Stimulated activated CD4-positive, alpha-beta T cell treated with anti-CD3 and anti-CD28 coated beads, Interleukin-15, amount 100 ng/mL, for 1 hour (primary cell): ENCODE measurements at places on chromosomes 1 and 21.

DNA sequence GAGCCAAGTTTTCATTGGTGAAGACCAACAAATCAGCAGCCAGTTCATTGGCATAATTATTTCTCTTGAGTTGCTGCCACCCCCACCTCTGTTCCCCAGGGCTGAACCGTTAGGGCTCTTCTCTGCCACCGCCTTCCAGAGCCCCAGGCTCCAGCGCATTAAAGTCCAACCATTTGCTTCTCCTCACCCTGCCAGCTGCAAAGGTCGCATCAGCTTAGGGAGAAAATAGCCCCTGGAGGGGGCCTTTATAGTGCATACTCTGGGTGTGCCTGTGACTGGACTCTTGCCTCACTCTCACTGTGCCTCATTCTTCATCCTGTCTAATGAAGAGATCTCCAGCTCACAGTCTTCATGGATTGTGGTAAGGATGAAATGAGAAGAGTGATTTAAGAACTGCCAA lies 50.4 kb downstream of the KDM1A start:
- DNase-seq: no peak

DNA sequence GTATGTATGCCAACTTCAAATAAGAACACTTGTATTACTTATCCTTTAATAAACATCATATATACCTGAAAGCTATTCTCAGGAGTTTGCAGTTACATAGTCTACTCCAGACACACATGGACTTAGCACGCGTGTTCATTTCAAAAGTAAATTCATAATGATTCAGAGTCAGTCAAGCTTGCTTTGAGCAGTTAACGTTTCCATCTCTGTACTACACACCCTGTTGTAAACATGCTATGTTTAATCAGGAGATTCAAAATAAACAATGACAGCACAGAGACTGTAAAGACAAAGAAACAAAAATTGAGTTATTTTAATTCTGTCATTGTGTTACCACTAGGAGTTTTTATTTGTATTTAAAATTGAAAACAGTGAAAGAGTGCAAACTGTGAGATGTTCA lies 119.6 kb downstream of the NRIP1 start:
- DNase-seq: no peak

DNA sequence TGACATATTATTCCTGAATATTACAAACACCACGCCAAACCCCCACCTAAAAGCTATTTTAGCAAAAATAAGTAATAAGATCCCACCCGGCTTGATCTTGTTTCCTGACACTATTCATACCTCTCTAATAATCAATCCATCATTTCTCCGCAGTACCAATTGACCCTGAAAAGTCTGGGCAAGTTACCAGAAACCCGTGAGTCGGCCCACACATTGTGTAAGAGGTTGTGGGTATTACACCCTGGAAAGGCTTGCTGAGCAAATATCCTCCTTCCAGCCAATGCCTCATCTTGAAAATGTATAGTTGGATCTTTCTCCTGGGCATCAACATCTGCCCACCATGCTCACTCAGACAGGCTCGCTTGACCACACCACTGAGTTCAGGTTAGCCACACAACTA lies 451.0 kb downstream of the TTLL7 start:
- no peak for DNase-seq

DNA sequence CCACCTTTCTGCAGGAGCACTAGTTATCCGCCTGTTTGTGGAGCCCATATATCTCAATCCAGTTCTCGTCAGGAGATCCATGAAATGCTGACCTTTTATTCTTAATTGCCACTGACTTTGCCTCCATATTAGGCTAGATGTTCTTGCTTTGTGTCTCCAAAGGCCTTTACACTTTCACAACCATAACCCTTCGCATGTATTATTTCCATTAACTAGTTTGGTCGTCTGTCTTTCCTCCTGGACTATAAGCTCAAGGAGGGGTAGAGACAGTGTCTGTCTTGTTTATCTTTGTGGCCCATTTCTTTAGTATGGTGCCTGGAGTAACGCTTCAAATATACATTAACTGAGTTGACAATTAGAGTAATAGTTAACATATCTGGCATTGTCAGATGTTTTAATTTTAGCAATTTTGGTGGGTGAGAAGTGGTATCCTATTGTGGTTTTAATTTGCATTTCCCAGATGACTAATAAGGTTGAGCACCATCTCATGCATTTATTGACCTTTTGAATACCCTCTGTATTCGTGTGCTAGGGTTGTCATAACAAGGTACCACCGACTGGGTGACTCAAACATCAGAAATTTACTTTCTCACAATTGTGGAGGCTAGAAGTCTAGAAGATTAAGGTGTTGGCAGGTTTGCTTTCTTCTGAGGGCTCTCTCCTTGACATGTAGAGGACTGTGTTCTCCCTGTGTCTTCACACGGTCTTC lies 21.7 kb upstream of the IL12RB2 start:
- no peak for DNase-seq

- no peak for DNase-seq
These were observed 75.4 kb downstream of the MDM4 start for GRCh38 chr1:204591473-204592090.

- DNase-seq: peak; percentile 96
These were observed at the start of gene PUM1 for GRCh38 chr1:31065310-31066217. Gene PUM1 (minus strand): TSS chr1:31065717. CDS start chr1:31059566, 6,151 bp downstream.

DNA sequence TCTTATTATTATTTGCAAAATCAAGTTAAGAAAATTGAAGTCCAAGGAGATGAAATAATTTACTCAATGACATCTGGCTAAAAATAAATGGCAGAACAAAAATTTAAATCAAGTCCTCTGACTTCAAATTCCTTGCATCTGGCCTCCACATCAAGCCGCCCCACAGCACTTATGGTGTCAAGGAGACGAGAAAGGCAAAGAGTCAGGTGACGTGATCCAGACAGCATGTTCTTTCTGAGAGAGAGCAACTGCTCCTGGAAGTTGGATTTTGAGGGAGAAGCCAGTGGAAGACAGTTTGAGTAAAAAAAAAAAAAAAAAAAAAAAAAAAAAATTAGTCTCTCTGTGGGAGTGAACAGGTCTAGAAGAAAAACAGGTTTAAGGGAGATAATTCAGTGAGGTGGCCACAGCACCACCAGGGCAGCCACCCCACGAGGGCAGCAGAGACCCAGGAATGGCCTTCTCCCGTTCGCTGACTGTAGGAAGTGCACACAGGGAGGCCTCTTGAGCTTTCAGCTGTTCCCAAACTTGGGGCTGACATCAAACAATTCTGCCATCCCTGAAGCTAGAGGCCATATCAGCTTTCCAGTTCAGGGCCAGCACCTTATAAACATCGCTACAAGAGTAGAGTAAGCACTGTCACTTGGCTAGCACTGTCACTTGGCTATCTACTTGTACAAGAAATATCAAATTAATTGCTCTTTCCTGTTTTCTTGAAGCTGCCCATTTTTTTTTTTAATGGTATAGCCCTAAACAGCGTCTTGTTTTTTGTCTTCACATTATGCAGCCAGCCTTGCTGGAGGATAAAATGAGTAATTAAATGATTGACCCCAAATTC lies 7.8 kb downstream of the C1orf162 start:
- DNase-seq: peak; percentile 16

- DNase-seq: no peak
These were observed 31.1 kb downstream of the NFYC start for GRCh38 chr1:40722622-40723021.

DNA sequence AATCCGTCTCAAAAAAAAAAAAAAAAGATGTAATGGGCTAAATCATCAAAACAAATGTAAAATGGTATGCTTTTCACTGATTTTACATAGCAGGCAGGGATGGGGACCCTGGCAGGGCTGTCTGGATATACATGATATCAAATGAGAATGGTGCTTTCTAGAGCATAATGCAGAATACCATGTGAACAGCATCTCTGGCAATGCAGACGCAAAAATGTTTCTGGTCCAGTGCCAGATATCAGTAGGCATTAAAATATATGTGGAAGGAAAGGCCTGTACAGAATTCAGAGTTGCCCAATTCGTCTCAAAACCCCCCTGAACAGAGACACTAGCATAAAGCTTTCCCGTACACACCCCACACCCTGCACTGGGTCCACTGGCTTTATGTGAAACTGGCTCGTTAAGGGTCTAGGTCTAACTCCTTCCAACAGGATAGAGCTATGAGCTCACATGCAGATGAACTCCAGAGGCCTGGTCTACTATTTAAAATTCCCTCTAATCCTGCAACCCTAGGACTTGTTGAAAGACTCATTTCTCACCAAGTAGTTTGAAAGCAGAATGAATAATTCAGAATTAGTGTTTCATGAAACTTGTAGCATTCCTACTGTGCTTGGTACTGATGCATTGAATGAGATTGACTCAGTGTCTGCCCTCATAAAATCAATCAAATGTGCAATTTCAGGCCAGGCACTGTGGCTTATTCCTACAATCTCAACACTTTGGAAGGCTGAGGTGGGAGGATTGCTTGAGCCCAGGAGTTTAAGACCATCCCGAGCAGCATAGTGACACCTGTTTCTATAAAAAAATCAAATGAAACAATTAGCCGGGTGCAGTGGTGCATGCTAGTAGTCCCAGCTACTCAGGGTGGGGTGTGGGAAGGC lies 2.6 kb upstream of the MYSM1 start:
- no peak for DNase-seq

- no peak for DNase-seq
These were observed 269.9 kb upstream of the C1orf174 start for GRCh38 chr1:4169991-4170390.

DNA sequence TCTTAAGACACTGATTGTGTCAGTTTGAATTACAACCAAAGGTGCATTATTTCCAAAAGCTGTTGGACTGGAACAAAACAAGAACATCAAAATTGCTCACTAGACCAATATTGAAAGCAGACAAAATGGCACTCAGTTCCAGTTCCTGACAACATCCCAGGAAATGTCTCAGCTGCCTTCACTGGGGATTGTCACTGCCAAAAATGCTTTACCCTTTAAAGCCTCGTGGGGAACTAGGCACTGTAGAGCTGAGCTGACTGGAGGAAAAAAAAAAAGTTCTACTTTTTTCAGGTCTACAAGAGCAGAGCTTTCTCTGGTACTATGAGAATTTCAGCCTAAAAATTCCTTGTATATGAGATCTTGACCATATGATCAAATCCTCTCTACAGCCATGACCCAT lies 21.9 kb downstream of the GPR52 start:
- no peak for DNase-seq

DNA sequence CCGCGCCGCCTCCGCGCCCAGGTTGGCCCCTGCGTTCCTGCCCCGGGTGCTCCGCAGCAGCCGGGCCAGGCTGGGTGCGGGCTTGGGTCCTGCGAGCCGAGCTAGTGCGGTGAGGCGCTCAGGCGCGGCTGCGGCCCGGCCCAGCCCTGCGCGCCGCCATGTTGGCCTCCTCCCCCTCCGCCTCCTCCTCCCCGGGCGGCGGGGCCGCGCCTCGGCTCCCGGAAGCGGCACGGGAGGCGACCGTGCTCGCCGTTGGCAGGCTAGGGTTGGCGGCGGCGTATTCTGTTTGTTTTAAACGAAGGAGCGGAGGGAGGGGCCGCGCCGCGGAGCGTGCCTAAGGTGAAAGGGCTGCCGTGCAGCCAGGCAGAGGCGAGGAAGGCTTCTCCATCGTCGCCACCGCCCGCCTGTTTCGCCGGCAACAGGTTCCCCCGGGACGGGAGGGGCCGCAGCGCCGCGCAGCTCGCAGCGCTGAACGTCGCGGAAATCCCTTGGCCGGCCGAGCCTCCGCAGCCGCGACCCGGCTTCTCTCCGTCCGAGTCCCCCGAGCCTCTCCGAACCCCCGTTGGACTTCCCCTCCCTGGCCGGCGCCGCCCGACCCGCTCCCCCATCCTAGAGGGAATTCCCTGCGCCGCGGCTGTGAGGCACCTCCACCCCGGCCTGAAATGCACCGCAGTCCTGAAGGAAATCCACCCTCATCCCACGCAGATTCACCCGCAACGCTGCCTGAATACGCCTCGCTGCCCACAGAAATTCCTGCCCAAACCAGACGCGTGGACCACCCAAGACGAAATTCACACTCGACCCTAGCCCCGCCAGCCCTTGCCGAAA lies at the start of gene USP24:
Gene USP24, minus strand, starts transcription at position 171 of the 828 bp plus-strand sequence. CDS start 251 bp downstream, outside the sequence.
- peak; percentile 70 for DNase-seq

DNA sequence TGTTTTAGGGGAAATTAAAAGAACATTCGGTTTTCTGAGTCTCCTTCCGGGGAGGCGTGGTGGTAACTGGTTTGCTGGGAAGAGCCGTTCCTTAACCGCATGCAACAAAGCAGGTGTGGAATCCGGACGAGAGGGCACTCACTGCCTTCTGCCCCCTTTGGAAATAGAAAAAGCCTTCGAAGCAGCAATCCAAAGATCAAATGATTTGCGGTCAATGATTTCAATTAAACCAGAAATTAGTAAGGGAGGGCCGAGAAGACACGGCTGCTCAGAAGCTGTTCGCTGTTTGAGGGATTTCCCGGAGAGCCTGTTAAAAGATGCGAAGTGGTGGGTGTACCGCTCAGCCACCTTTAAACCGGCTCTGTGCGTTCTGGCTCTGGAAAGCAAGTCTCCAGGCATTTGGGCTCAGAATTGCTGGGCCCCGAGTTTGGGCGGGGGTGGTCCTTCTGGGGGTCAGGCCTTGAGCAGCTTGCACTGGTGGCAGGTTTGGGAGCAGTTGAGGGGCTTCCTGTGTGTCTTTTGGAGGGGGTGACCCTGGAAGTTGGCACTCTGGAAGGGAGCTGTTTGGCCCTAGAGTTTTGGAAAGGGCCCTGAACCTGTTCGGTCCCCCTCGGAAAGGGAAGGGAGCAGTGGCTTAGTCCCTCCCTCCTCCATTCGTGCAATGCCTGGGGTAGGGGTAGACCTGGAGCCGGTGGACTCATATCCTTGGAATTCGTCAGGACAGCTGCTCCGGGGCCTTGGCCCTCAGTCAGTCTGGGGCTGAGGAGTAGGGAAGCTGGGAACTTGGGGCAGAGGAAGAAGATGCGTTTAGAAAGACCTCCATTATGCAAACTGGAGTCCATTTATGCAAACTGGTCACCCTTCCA lies 3.1 kb downstream of the SIM2 start:
- DNase-seq: no peak

DNA sequence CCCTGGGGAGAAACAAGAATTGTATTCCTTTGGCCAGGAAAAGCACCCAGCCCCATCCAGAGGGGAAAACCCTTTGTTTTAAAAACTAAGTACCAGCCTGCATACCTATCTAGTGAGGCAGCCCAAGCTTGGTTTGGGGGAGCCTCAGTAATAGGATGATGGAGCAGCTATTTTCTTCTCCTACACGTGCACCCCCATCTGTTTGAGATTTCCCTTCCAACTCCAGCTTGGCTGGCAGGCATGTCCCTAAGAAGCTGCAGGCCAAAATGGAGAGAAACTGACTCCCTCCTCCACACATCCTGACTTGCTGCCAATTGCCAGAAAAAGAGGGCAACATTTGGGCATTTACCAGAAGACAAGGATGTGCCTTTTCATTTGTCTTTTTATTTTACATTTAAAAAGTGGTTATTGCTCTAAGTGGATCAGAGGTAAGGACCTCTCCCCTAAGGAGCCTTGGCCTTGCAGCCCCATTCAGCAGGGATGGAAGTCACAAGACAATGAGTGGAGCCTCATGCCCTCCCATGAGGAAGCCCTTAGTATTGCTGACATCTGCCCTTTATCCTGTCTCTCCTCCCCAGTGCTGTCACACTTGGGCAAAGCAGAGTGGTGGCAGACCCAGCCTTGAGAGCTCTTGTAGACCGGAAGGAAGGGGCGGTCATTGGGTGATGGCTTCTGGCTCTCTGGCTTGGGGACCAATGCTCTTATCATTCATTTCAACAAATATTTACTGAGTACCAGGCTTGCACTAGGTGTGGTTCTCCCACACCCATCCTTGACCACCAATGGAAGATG lies 8.6 kb downstream of the FNDC5 start:
- no peak for DNase-seq

GRCh38 chr1:27971674-27972073 lies 11.9 kb downstream of the XKR8 start:
- DNase-seq: no peak
